ENCODE measurements at places on chromosomes 7 and 10.
A peak's percentile ranks its signal among the peaks of the same experiment; 100 is the strongest.

DNA sequence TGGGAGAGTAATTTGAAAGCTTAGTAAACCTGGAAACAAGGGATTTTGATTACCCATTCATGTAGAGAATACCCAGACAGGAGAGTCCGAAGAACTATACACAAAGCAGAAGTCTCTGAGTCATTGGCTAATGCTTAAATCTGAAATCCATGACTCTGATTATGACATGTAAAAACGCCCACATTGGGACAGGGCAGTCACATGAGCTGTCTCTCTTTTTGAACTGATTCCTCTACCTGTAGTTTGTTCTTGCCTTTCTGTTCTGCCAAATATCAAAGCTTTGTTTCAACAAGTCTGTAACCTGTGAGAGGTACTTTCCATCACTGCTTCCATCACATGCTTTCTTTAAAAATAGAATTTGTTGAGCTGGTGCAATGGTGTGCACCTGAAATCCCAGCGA lies 4.3 kb upstream of the GPNMB start:
- no peak for DNase-seq

GRCh38 chr7:77734659-77735421 lies 38.6 kb downstream of the RSBN1L start:
- no peak for DNase-seq

GRCh38 chr10:49254150-49254549 lies 44.8 kb upstream of the C10orf71 start:
- no peak for DNase-seq

GRCh38 chr10:124249196-124249595 lies 155.8 kb upstream of the CHST15 start:
- DNase-seq = no peak

DNA sequence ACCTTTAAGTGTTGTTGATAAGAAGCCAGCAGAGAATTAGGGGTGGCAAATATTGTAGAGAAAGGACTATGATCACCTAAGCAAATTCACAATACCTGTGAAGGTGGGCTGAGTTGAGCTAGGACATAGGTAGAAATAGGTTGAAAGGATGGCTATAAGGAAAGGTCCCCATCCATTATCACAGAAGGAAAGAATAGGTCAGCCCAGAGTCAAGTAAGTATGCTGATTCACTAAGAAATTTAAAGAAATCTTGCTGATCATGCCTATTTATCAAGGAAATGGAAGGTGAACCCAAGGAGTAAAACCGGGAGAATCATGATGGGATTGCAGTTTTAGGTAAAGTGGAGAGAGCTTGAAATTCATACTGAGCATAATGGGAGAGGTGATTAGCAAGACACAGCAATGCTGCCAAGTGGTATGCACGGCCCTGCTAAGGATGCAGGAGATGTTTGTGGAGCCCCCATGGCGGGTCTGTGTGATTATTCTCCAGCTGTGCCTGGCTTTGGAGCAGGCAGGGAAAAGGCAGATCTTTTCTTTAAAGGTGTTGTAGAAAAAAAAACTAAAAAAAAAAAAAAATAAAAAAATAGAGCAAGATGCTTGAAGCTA lies 399.4 kb downstream of the PLXDC2 start:
- no peak for DNase-seq

GRCh38 chr7:130409067-130409711 lies 28.9 kb downstream of the CPA1 start:
- peak; percentile 99 for DNase-seq

GRCh38 chr7:45239486-45239885 lies 81.9 kb downstream of the RAMP3 start:
- DNase-seq = no peak

DNA sequence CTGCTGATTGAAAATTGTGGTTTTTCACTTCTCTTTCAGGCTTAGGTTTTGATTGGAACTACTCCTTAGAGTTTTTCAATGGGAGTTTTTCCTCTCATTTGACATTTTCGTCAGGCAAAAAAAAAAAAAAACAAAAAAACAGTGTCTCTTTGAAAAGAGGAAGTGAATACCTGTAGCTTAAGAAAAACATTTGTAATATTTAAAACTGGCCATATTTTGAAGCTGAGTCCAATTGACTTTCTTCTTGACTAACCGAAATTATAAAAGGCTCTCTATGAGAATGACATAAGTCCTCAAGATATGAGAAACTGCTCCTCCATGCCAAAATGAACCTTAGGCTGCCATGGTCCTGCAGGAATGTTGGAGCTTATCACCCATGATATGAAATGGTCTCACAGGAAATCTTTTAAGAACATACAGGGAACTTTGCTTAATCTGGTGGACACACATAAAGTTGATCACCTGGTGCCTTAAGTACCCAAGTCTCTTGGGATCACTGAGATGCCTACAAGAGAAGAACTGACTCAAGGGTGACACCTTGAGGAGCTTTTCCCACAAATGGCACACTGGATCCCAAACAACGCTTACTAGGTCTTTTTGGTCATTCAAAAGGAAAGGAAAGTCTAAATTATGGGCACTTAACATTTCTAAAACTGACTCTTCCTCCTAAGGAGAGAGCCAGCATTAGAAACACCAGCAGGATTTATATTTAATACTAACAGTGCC lies 263.4 kb downstream of the CDC14C start:
- DNase-seq = no peak

DNA sequence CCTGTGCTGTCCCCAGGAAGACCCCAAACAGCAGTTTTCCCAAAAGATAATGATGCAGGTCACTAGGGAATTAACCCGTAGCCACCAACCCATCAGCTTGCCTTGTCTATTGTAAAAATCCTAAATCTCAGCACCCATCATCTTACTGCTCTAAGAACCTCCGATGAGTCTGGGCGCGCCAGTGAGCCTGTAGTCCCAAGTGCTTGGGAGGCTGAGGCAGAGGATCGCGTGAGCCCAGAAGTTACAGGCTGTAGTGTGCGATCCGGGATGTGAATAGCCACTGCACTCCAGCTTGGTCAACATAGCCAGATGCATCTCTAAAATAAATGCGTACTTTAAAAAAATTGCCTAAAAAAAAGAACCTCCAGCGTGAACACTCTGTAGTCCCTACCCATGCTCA lies 951 bp downstream of the AS3MT start:
- DNase-seq = no peak

GRCh38 chr7:112495156-112495788 lies 14.5 kb downstream of the LSMEM1 start:
- no peak for DNase-seq

- no peak for DNase-seq
Observed at GRCh38 chr7:36037121-36037662, 115.9 kb upstream of the EEPD1 start.

DNA sequence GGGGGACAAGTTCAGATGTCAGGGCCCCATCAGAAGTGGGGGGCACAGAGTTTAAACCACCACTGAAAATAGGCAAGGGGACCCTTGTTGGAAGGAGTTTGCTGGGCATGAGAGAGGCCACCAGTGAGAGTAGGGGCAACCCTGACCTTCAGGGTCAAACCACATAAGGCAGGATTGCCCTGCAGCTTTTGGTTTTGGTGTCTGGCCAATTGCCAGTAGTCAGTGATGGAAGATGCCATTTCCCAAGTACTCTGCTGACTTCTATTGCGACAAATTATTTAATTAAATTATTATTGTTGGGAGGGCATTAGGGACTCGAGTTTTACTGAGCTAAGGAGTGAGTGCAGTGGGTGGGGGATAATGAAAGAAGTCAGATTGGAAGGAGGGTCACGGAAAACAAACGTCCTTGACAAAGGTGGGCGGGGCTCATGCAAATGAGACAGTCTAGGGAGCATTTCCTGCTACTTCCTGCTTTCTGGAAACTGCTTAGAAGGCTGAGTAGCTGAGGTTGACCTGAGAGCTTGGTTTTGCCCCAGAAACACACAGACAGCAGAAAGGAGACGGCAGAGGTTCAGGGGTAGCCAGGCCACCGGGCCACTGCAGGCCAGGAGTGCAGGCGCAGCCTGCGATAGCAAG lies 74.2 kb upstream of the ANLN start:
- DNase-seq = no peak

GRCh38 chr7:82406937-82407336 lies 36.6 kb downstream of the CACNA2D1 start:
- no peak for DNase-seq

DNA sequence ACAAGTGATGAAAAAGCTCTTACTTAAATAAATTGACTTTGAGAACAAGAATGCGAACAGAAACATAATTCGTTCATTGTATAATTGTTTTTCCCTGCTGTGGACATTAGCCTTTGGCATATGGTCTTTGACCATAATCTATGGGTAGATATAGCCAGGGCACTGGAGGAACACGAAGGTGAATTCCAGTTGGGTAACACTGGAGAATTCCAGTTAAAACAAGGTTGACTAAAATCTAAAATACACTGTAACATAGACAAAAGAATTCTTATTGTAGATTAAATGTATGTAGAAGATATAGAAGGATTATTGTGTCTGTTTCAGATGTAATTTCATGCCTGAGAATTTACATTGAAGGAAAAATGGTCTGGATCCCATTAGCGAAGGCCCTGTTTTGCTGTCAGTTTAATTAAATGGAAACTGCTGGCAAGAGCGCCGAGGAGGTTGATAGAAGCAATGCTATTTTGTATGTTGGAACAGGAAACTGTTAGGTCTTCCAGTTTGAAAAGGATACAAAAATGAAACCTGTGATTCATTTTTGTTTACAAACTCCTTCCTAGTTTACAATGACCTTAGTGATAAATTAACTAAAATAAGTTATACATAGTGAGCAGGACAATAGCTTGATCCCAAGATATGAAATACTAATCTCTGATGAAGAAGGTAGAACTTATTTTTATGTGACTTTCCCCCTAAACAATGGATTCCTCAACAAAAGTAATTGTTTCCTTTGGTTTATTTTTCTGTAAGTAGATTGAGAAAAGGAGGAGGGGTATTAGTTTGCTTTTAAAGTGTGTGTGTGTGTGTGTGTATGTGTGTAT lies 68.9 kb downstream of the ARID5B start:
- DNase-seq = no peak

DNA sequence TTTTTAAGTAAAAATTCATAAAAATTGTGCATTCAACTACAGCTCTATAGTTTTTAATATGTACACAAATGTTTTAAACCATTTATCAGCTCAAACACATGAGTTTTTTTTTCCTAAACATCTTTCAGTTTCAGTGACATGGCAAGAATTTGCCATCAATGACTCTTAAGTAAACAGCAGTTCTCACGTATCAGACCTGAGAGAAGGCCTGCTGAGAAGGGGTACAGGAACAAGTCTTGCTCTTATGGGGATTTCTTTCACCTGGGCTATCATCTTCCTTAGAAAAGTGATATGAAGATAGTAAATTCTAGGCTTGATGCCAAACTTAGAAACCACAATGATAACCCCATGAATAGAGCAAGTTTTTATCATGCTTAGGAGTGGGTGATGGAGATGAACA lies 467.8 kb downstream of the ARL4A start:
- DNase-seq = peak; percentile 50

- DNase-seq = no peak
Observed at GRCh38 chr7:69598487-69599285, 411 bp downstream of the AUTS2 start.

GRCh38 chr7:80921130-80921529 lies 2.3 kb upstream of the SEMA3C start:
- DNase-seq = no peak
